Fibroblast of skin of left biceps (primary cell): ENCODE measurements at places on chromosomes 13 and 19.

DNA sequence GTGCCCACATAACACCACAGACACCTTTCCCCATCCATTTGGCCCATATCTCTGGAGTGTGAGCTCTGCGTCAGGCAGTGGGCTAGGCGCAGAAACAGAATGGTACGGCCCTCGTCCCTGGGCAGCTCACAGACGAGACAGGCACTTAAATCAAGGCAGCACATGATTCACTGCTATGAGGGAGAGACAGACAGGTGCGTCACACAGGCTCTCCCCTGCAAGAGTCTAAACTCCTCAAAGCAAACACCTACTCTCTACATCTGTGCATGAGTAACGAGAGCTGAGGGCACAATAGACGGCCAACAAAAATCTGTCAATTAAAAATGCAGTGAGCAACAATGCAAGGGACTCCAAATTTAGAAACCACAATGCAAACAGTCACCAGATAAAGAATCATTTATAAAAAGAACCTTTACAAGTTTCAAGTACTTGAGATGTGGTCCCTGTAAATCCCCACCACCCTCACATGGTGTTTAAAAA is 348.9 kb downstream of the UQCRFS1 start:
- no peak for DNase-seq

- no peak for DNase-seq
Observed at GRCh38 chr19:50602935-50603334, 34.7 kb upstream of the LRRC4B start.

GRCh38 chr13:110425444-110425780 is 118.3 kb downstream of the COL4A2 start:
- no peak for DNase-seq

DNA sequence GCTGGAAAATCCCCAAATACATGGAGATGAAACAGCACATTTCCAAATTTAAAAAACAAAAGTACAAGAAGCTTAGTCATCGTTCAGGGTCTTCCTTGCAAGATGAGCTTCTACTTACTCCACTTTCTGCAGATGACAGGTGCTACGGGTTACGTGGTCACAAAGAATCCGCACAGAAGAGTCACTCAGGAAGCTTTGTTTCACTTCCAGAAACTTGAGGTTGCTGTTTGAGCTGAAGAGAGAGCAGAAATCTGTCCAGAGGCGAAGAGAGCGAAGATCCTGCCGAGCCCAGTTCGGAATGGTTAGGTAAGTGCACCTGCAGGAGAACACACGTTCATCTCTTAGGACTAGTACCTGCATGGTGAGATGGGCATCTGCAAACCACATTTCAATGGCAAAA is 9.4 kb downstream of the NLRP7 start:
- DNase-seq, result no peak
